ENCODE measurements at places on chromosomes 4 and X.

DNA sequence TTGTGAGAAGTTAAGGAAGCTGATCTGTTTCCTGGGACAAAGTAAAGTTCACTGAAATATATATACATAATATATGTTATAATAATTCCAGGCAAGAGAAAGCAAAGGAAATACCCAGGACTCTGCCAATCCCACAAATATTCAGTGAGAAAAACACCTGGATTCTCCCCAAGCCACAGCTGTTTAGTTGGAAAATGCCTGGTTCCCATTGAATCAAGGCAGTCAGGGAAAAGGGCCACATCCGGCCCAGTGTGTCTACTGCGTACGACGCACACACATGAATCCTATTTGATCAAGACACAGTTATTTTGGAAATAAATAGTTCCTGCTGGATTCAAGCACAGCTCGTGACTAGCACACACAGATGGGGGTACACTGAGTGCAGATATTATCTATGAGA is 6.3 kb upstream of the DCHS2 start:
- DNase-seq = no peak

GRCh38 chrX:96713303-96713702 is 28.7 kb downstream of the DIAPH2 start:
- no peak for DNase-seq

DNA sequence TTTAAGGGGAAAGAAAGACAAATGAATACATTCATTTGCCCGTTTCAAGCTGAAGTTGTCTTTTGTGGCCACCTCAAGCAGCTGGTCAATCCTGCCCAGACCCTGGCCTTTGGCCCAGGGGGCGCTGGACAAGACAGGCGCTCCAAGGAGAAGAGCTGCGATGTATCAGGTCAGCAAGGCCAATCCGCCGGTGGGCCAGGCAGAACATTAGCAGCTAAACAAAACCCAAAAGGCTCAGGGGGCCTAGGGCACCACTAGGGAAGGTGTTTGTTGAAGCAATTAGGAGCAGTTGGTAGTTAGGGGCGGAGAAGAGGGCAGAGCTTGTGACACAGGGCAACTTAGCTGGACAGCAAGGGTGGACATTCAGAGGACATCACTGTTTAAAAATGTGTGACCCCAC is 60.8 kb upstream of the TMEM33 start:
- no peak for DNase-seq

DNA sequence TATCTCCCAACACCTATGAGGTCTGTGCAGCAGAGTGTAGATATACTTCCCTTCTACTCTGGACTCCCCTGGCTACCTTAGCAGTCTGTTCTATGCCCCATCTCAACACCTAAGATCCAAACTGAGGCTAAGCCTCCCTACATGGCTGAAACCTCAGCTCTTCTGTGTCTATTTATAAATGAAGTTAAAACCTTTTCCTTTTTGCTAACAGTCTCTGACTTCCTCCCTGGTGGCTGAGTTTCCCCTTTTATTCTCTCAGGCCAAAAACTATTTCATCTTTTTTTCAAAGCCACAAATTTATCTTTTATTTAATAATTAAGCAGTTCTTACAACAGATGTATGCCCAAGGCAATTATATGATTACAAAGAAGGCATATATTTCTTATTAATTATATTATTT is 111.8 kb upstream of the STIM2 start:
- no peak for DNase-seq

DNA sequence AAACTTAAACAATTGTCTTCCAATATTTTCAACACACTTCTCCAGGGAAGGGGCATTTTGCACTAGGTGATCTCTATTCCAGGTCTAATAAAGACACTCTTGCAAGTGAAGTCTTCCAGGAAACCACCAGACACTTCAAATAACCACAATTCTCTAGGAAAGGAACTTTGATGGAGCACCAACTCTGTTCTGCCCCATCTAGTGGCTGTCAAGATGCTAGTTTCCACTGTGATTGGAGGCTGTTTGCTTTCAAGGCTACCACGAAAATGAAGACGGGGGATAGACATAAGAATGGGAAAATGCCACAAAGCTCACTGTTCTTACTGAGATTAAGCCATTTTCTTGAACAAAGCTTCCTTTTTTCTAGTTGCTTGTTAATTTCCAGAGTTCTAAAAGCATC is 100.6 kb upstream of the F9 start:
- no peak for DNase-seq

All from stimulated activated CD4-positive, alpha-beta T cell treated with anti-CD3 and anti-CD28 coated beads, Interleukin-1b, Interleukin-23, amount 100 ng/mL, for 1 hour (primary cell).